ENCODE measurements at places on chromosomes 12 and 14. TPM values are rescaled to one million over a fixed set of nuclear protein-coding genes. Genes with fewer than 3 reads are reported as not detected.

PLEKHG7 gene
- total RNA-seq = not detected

RFX4 gene
- not detected for total RNA-seq

ADAM21 gene
- total RNA-seq = 0.49 TPM

MYO1H gene
- not detected for total RNA-seq

RIN3 gene
- 1.1 TPM for total RNA-seq

LRP1 gene
- total RNA-seq = 24.9 TPM

KRT71 gene
- not detected for total RNA-seq

MORN3 gene
- 0.25 TPM for total RNA-seq

RNASE7 gene
- not detected for total RNA-seq

AKAP6 gene
- total RNA-seq = 40.6 TPM

BEST3 gene
- total RNA-seq = 0.02 TPM

TSPAN9 gene
- total RNA-seq = 15.3 TPM

LMO3 gene
- total RNA-seq = not detected

HOXC9 gene
- total RNA-seq = 5.7 TPM

APPL2 gene
- total RNA-seq = 41.3 TPM

SLCO1C1 gene
- total RNA-seq = not detected

SIX1 gene
- total RNA-seq = 8.0 TPM

RAD51AP1 gene
- 63.4 TPM for total RNA-seq

STAC3 gene
- total RNA-seq = not detected

RGS6 gene
- total RNA-seq = not detected

PPP1R1A gene
- total RNA-seq = not detected

DPPA3 gene
- total RNA-seq = not detected

ZNF740 gene
- 11.7 TPM for total RNA-seq

DYRK4 gene
- 52.6 TPM for total RNA-seq

TTC9 gene
- 1.3 TPM for total RNA-seq

SAMD15 gene
- total RNA-seq = 1.4 TPM

PTCSC3 gene
- total RNA-seq = not detected

SYNE3 gene
- 2.8 TPM for total RNA-seq

PIK3C2G gene
- not detected for total RNA-seq

DNAJC22 gene
- total RNA-seq = 8.2 TPM

CFAP251 gene
- 1.1 TPM for total RNA-seq

CCDC196 gene
- total RNA-seq = not detected

PCNX4 gene
- total RNA-seq = 32.3 TPM

KRT81 gene
- 412 TPM for total RNA-seq

NELL2 gene
- total RNA-seq = 0.25 TPM

KIF26A gene
- not detected for total RNA-seq

All from M059J (cell line).